ENCODE measurements at places on chromosomes 1 and 21.
A peak's percentile ranks its signal among the peaks of the same experiment; 100 is the strongest.

- no peak for DNase-seq
Measured at GRCh38 chr1:111719674-111720132, 19.5 kb downstream of the INKA2 start.

- peak; percentile 21 for DNase-seq
Measured at GRCh38 chr1:174964972-174965361, 34.8 kb upstream of the CACYBP start.

- DNase-seq = no peak
Measured at GRCh38 chr1:98791498-98791897, 130.0 kb downstream of the SNX7 start.

GRCh38 chr1:86453664-86454063, 15.1 kb upstream of the CLCA1 start:
- no peak for DNase-seq

DNA sequence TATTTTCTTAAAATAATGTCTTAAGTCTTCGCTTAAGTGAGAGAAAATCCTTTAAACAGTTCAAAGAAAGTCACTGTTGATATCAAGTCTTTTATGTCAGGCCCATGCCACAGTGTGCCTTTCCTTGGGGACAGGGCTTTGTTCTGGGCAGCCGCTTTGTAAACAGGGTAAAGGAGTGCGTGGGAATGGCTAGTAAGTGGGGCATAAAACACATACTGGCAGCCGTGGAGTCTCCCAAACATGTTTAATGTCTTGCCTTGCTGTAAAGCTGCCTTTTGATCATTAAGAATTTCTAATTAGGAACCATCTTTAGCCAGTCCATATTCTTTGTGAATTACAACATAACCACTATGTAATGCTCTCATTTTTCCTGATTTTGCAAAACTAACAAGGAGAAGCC, 99.7 kb downstream of the PHTF1 start:
- DNase-seq = no peak

- no peak for DNase-seq
Measured at GRCh38 chr1:50232336-50232735, 123.6 kb downstream of the ELAVL4 start.

DNA sequence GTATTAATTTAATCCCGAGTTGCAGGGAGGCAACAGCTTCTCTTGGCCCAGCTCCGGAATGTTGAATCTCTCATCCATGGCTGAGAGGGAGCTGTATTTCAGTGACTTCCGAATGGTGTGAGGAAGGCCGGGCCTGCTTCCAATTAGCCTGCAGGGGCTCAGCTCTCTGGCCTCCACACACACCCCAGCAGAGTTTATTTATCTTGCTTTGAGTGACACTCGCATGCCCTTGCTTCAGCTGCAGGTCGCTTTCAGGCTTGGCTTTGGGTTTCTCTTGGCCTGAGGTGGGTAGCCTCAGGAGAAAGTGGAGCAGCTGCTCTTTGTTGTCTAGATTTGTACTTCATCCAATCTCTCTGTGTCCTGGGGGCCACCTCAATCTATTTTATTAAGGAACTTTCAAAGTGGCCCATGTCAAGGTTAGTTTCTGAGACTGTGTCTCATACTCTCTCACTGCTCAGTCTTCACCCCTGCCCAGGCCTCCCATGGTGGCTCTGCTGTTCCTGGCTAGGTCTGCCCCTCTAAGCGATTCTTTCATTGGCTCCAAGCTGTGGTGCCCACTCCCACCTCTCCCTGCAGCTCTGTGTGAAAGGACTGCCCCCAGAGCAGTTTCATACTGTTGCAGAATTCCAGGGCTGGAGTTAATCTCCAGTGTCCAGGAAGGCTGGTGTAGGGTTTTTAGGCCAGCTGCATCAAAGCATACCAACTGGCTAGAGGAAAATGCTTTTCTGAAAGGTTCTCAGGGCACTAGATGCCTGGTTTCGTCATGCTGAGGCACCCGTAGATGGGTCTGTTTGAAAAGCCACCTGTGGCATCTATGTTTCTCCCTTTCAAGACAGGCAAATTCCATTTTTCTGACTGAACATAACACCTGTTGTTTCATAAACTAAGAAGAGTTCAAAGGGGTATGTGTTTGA, 153.5 kb downstream of the PLXNA2 start:
- DNase-seq = peak; percentile 72
